ENCODE measurements at places on chromosomes 2 and 18.

DNA sequence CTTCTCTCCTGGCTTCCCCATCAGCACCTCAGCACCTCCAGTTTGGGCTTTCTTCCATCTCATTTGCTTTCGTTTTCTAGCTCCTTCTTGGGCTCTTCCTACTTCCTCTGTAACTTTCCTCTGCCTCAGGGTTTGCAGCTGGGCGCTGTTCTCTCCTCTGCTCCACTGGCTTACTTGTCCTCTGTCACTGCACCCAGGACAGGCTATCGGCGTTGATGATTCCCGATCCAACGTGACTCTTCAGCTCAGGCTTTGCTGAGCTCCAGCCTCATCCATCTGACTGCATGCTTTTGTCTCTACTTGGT lies 362.4 kb downstream of the CYRIA start:
- no peak for DNase-seq

DNA sequence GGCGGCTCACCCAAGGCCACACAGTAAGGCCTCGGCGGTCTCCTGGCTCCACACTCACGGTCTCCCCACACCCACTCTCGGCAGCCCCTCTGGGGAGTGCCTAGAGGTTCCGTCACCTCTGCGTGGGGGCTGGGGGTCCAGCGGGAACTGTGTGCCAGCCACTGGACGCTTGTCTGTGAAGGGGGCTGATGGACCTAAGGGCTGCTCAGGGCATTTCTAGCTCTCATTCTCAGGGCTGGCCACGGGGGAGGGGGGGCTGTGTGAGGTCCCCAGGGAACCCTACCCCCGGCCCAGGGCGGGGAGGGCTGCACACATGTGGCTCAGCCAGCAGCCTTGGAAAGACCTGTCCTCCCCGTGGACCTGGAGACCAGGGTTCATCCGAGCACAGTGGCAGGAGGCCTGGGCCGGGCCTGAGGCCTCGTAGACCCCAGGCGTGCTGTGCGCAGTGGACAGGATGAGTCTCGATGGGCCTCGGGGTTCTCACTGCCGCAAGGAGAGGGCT lies 27.1 kb upstream of the ODC1 start:
- no peak for DNase-seq

DNA sequence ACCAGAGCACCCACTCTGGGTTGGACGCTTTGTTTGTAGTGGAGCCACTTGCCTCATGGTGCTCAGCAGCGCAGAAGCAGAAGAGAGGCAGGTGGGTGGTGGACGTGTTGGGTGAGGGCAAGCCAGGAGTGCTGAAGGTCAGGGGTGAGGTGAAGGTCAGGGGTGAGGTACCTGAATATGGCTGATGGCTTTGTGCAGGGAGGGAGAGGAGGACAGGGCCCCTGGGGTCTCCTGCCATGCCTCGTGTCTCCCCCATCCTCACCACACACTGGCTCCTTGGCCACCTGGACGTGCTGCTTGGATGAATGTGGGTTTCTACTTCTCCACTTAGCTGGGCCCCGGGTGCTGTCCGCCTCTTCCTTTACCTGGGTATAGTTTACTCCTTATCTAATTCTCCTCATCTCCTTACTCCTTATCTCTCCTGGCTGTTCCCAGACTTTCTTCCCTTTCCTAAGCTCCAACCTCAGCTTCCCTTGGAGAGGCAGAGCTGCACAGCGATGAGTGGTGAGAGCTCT lies 68.1 kb downstream of the DYSF start:
- no peak for DNase-seq

- no peak for DNase-seq
Measured at GRCh38 chr2:70987386-70987785, 7.3 kb downstream of the TEX261 start.

Measured in NCI-H1092 (cell line).